T-helper 1 cell treated with Interleukin-12 subunit alpha and Interleukin-12 subunit beta and Interleukin-4 antibody, amounts not matched to agents 30 ng/mL and 1 ng/mL, for 36 hours (primary cell): ENCODE measurements at places on chromosomes 5 and 9. TPM values are rescaled to one million over a fixed set of nuclear protein-coding genes. Genes with fewer than 3 reads are reported as not detected.

Gene PLAC8L1
- 0.96 TPM in 1 of 2 replicates, not detected in the other for total RNA-seq

Gene SPOCK1
- total RNA-seq = 0.07 and 0.27 TPM in 2 replicates

Gene ANKRD55
- 6.4 and 7.5 TPM in 2 replicates for total RNA-seq

Gene TMEM252
- not detected in 2 replicates for total RNA-seq

Gene C6
- not detected in 2 replicates for total RNA-seq

Gene CDO1
- total RNA-seq = 0.46 and 0.61 TPM in 2 replicates

Gene SLC24A2
- total RNA-seq = not detected in 2 replicates

Gene CARD6
- total RNA-seq = 6.3 TPM in 2 replicates

Gene BNC2
- total RNA-seq = not detected in 2 replicates
